ENCODE measurements at places on chromosomes 4 and X.
A peak's percentile ranks its signal among the peaks of the same experiment; 100 is the strongest.

DNA sequence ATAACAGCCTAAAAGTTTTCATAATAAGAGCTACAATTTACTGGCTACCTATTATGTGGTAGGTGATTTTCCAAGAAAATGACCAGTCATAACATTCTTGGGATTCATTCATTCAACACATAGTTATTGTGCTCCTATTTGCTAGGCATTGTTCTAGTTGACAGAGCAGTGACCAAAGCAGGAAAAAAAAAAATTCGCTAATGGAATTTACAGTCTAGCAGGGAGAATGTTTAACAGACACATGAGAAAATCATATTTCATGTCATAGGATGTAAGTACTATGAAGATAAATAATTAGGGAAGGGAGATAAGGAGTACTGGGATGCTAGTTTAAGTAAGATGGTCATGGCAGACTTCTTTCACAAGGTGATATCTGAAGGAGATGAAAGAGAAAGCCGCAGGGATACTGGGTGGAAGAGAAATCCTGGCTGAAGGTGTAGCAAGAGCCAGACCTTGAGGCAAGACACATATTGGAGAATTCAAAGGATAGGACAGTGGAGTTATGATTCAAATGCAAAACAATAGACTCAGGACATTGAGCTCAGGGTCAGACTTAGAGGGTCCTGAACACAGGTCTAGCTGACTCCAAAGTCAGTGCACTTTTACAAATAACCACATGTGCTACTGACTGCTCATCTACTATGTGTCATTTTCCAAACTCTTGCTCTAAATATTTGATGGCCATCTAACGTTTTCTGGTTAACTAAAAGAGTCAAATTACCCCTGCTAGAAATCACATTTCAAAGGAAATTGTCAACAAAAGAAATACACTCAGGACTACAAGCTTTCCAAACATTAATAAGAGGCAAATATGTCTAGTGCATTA is 20.4 kb downstream of the SPCS3 start:
- no peak for DNase-seq

DNA sequence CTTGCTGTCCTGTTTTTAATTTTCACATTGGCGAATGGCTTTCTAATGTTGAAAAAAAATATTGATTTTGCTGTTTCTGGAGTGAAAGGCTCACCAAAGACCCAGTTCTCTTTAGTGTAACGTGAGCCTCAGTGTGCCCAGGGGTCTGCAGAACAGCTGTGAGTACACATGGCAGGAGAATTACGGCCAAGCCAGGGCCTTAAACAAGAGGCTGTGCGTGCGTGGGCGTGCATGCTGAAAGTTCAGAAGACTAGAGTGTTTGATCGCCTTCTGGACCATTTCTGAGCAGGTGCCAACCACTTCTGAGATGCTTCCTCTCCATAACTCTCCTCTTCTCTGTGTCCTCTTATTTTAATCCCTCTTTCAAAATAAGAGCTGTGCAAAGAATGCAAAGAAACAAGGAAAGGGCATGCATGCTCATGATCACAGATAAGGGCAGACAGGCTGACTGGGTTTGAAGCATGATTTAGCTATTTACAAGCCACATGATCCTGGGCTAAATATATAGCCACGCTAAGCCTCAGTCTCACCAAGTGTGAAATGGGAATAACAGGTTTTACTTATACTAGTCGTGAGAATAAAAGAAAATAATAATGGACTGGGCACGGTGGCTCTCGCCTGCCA is 9.9 kb downstream of the PHEX start:
- no peak for DNase-seq

DNA sequence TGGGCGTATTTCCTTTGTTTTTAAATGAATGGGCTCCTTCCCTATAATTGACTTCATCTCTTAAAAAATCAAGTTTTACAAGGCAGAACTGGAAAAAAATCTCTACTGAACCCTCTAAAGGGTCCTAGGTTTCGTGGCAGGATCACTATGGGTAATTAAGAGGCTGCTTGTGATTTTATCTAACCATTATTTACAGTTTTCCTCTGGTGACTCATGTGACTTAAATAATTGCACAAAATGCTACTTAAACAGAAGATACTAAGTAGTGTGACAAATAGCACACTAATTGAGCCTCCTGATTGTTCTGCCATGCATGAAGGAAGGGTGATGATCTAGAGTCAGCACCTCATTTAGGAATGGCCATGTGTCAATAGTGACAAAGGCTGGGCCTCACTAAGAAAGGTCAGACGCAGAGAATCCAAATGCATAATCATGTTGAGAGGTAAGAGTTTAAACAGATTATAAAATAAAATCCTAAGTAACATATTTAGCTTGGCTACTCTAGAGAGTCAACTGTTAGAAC is 35.5 kb downstream of the OFD1 start:
- DNase-seq: no peak

GRCh38 chr4:120071192-120071795 is 4.6 kb upstream of the MAD2L1 start:
- peak; percentile 63 for DNase-seq

DNA sequence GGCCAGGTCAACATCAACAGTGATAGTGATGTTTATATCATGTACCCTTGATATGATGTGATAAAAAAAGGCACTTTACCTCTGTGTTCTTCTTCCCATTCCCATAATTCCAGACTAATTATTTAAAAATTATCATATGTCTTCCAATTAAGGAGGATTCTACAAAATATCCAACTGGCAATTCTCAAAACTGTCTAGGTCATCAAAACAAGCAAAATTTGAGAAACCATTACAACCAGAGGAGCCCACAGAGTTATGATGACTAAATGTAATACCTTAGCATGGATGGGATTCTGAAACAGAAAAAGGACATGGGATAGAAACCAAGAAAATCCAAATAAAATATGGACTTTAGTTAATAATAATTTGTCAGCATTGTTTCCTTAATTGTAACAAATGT is 428.6 kb upstream of the AMOT start:
- DNase-seq: no peak

DNA sequence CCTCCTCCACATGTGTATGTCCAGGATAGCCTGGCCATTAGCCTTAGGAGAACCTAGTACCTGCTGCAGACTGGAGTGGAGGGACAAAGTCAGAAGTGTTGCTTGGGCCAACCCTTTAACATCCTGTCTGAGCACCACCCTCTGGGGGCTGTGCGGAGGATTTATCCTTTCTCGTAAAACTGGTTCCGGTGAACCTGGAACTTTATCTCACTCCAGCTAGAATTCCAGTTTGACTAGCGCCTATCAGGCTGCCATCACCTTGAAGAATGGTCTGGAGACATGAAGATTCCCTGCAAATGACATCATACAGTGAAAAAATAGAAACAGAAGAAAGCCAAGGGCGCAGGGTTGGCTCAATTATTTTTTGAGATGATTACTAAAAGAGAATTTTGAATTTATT is 4.0 kb downstream of the TCEAL8 start:
- no peak for DNase-seq

GRCh38 chrX:137263374-137263773 is 229.6 kb upstream of the GPR101 start:
- no peak for DNase-seq

DNA sequence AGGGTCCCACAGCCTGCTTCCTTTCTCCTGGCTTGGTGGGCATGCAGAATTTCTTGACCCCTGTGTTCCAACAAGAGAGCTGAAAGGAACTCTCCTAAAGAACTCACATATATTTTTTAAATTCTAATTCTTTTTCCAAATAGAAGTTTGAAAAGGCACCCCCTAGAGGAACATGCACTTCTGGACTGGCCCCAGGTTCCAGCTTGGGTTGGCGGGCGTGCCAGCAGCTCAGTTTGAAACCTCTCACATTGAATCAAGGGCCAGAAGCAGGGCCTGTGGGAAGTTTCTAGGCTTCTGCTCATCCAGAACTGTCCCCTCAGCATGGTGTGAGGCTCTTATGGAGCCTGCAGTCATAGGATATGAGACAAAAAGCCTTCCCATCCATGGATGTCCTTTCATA is 132.6 kb downstream of the ATG4A start:
- DNase-seq: no peak

GRCh38 chr4:33427676-33428075 is 2707.5 kb downstream of the PCDH7 start:
- DNase-seq: no peak

- DNase-seq: no peak
Observed at GRCh38 chr4:156545003-156545785, 426.4 kb downstream of the PDGFC start.

- no peak for DNase-seq
Observed at GRCh38 chrX:17077361-17077760, 130.9 kb downstream of the REPS2 start.

Data from DND-41 (cell line).